ENCODE measurements at places on chromosomes 7 and 10. TPM values are rescaled to one million over a fixed set of nuclear protein-coding genes. Genes with fewer than 3 reads are reported as not detected.

GRCh38 chr10:86857128-86857721, 100.2 kb downstream of the MMRN2 start:
- no peak for DNase-seq

DNA sequence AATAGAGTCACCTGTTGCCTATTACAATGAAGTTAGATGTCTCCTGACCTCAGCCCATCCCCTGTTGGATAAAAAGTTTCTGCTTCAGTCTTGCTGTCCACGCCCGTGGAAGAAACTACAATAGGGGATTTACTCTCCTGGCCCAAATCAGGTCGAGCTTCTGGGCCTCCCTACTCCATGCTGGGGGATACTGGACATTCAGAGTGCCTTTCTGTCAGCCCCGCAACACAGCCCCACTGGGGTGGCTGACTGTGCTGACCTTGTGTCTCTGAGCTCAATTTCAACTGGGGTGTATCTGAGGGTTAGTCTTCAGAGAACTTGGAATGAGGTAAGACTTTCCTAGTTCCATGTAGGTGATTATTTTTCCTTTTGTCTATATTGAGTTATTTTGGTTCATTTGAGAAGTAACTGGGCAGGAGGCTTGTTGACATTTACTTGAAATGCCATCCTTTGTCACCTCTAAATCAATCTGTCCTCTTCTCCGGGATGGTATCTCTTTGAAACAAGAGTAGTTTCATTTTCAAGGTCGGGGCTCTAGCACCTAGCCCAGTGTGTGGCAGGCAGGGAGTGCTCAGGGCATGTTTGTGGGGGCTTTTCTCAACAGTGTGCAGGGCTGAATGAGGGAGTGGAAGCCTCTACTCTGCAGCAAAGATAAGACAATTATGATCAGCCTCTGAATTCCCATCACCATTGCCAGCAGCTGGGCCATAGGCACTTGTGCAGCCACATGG, 17.7 kb upstream of the CXCL12 start:
- no peak for DNase-seq

GRCh38 chr7:47521011-47521795, 60.7 kb downstream of the TNS3 start:
- DNase-seq: no peak

DNA sequence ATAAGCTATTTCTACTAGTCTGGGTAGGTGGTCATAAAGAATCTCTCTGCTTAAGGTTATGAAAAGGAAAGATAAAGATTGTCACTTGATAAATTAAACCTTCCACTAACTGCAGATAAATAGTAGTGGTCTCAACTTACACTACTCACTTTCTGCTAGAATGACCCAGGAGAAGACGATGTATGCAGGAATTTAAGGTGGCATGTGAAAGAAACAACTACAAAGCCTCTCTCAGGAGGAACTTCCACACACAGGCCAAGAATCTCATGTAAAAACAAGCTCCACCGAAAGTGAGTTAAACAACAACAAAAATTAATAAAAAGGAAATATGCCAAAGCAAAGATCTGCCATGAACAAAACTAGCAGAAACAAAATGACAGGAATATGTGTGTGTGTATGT, 165.4 kb downstream of the CDC14C start:
- DNase-seq: no peak

DNA sequence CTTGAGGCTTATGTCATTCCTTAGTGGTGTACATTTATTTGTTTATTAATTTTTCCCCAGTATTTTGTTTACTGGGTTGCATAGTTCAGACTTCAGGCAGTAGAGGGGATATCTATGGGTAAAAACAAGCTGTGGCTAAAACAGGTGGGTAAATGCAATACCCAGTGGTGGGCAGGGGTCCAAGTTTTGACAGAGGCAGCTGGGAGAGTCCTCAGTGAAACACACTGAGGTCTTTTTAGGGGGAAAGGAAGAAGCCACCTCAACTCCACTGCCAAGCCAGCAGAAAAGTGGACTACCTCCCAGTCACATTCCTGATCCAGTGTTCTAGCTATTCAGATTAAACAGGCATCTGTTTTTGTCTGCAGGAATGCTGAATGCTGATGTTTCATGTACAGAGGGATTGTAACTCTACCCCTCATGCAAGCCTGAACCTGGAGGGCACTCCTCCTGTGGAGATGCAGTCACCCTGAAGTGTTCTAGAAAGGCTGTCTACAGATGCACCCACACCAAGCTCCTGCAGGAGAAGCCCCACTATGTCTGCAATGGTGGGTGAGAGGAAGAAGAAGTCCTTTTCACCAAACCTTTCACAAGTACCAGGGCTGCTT, 757.8 kb downstream of the INHBA start:
- no peak for DNase-seq

DNA sequence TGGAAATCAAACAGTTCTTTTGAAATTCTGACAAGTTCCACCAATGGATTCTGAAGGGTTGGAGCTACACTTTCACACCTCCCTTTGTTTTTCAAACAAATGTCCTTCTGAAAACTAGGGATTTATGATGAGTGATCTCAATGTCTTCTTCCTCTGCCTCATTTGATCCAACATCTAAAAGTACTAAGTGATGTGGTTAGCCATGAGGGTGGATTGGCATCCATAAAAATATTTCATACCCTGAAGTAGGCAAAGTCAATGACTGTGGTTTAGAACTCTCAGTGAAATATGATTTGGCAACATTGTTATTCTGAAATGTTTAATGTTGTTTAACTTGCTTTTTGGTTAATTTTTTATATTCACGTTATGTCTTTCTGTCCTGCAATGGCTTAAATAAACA, 136.9 kb downstream of the MBL2 start:
- no peak for DNase-seq

- DNase-seq: no peak
Observed at GRCh38 chr10:102617041-102617440, 27.2 kb upstream of the TRIM8 start.

DNA sequence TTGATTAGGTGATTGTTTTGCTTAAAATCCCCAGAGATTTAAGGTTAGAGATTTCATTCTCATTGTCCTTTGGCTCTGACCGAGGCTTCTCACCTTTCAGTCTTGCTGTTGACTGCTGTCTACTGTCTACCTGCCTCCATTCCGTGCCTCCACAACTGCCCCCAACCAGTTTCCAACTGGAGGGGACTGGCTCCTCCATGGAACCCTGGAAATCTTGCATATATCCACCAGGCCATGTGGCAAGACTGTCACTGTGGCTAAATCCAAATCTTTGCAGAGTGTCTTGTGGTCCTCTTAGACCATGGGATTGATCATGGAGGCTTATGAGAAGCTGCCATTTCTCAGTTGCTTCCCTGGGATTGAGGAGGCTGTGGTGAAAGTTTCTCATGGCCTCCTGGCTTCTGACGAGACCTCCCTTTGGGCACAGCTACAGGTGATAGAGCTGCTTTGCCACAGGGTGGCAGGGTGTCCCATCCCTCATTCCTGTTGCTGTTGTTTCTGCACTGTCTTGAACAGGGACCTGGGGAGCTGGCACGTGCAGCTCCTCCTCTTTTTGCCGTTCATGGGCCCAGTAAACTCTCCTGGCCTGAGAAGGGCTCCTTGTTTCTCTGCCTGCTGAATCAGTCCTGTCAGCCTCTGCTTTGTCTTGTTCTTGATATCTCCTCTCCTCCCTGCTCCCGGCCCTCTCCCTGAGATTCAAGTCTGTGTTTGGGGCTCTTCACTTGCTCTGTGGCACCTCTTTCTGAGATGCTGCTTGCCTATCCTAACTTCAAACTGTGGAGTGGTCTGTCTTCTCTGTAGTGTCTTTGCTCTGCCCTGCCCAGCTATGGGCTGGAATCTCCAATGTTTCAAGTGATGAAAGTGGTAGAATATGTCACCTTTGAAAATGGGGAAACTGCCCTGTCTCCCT, 63.6 kb upstream of the IGFBP3 start:
- no peak for DNase-seq

- no peak for DNase-seq
Observed at GRCh38 chr7:134933460-134934068, 52.7 kb upstream of the AGBL3 start.

DNA sequence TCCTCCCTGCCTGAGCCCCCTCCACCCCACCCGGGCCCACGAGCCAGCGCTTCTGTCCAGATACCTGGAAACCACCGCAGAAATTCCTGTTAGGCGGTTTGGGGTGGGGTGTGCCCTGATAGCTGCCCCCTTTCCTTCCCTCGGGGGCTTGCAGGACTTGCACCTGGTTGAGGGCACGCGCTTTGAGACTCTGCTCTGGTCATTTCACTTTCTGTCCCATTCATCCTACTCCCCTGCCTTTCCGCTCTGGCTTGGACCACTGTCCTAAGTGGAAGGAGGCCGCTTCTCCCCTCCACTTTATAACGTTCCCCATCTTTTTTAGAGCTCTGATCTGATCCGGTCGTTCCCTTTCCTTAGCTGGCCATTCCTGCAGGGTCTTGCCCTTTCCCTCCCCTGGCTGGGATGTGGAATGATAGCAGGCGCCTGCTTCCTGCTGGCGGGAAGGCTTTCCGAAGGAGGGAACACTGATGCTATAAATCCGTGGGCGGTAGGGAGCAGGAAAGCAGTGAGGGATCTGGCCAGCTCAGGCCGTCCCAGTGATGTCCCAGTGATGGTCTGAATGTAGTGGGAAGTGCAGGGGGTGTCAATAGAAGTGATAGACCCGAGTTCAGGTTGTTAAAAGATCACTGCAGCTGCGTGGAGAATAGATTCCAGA, 852 bp upstream of the PRKAR1B start:
- DNase-seq: peak; percentile 16

DNA sequence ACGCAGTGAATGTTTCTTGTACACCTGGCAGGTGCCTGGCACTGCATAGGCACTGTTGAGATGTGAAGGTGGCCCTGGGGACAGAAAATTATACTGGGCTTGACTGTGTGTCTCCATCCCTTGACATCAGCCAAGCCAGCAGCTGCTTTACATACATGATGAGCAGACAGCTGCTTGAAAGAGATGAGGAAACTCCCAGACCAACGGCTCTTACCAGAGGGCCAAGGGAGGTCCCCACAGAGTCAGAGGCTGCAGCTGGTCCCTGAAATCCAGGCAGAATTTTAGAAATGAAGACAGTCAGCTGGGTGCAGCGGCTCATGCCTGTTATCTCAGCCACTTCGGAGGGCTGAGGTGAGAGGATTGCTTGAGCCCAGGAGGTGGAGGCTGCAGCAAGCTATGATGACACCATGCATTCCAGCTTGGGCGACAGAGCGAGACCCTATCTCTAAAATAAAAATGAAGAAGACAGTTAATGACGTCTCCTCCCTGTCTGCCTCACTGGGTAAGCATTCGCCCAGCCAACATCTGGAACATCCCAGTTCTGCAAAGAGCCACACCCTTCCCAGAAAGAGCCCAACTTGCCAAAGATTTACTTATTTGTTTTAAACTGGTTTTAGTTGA, 17.6 kb downstream of the LIMK1 start:
- no peak for DNase-seq

DNA sequence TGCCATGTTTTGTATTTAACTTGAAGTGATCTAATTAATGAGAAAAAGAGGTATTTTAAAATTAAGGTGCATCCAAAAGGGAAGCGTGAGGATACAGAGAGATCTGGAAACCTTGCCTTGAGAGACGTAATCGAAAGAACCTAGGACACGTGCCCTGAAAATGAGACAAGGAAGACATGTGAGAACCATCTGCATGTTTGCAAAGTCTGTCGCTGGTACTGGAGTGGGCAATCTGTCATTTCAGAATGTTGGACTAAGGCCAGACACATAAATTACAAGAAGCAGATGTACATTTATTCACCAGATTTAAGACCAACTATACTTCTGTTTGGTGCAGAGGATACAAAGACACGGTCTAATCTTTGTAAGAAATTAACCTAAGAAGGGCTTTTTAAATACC, 9.2 kb downstream of the AGR2 start:
- no peak for DNase-seq

DNA sequence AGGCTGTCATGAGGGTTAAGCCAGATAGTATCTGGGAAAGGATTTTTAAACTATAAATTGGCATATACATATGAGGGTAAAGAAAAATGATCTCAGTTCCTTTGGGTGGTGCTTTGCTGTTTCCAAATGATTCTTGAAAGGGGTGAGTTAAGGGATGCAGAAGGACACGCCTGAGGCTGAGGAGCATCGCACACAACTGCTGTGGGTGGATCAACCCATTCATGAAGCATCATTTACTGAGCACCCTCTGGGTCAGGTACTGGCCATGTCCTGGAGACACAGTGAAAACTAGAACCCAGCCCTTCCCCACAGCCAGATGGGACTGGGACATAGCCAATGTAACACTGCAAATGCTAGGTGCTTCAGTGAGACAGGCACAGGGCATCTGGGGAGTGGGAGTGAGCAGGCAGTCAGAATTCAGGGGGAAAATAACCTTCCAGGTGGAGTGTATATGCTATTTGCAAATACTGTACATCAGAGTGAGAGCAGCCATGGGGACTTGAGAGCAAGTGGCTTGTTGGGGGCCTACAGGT, 112.1 kb downstream of the WDFY4 start:
- DNase-seq: no peak

GRCh38 chr10:129131457-129132132, 335.4 kb upstream of the MGMT start:
- DNase-seq: no peak

- no peak for DNase-seq
Observed at GRCh38 chr10:13206546-13207443, 27.4 kb downstream of the UCMA start.

GRCh38 chr10:65032867-65033769, 1511.9 kb downstream of the REEP3 start:
- no peak for DNase-seq

DNA sequence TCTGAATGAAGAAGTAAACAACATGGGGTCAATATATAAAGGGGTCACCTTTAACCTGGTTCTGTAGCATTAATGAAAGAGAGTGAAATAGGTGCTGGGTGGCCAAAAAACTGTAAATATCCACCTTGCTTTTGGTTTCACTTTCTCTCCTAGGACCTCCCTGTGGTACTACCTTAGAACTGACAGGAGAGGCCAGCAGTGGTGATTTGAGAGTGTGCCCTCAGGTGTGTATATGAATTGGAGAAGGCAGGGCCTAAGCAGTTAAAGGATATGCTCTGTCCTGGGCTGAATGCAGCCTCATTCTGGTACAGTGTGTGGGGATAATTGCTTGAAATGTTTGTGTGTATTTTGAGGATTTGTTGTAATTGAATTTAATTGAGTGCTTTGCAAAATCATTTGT, 62.0 kb downstream of the BBS9 start:
- no peak for DNase-seq

DNA sequence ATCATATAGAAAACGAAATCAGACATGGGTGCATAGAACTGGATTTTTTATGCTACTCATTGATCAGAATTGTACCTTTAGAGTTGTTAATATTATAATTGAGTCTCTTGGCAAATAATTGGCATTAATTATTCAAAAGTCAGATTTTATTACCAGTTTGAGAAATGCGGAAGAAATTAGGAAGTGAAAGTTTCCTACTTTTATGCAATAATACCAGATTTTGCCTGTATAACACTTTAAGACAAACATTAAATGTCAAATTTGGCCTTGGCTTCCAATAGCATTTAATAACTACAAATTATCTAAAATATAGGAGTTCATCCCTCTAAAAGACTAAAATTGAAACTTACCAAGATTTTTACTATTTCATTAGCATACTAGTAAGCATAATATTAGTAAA, 6.8 kb upstream of the TFEC start:
- no peak for DNase-seq

The MEIG1 gene
- polyA plus RNA-seq: not detected

The NKX2-3 gene
- polyA plus RNA-seq: 1.0 TPM

The PDK4 gene
- 71.3 TPM for polyA plus RNA-seq

The ZWINT gene
- polyA plus RNA-seq: 4.3 TPM

The ZFYVE27 gene
- 34.9 TPM for polyA plus RNA-seq

The POM121L12 gene
- polyA plus RNA-seq: not detected
